ENCODE measurements at places on chromosomes 2 and 18.

GRCh38 chr2:95122197-95122551 lies 566 bp upstream of the MRPS5 start:
- DNase-seq = peak; percentile 3

DNA sequence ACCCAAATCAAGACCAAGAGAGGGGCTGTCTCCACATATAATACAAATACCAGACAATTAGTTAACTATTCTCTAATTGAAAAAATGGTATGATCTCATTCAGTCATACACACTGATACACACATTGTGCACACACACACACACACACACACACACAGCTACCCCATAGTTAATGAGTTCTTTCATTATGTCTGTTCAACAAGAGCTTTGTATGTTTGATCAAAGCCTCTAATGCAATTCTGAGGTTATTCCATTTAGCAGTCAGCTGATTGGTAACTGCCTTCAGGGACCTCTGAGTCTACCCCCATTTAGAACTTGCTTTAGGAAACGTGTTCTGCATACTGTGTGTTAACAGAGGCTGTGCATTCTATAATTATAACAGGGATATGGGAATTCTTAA lies 741.4 kb upstream of the LRRTM4 start:
- DNase-seq = no peak

DNA sequence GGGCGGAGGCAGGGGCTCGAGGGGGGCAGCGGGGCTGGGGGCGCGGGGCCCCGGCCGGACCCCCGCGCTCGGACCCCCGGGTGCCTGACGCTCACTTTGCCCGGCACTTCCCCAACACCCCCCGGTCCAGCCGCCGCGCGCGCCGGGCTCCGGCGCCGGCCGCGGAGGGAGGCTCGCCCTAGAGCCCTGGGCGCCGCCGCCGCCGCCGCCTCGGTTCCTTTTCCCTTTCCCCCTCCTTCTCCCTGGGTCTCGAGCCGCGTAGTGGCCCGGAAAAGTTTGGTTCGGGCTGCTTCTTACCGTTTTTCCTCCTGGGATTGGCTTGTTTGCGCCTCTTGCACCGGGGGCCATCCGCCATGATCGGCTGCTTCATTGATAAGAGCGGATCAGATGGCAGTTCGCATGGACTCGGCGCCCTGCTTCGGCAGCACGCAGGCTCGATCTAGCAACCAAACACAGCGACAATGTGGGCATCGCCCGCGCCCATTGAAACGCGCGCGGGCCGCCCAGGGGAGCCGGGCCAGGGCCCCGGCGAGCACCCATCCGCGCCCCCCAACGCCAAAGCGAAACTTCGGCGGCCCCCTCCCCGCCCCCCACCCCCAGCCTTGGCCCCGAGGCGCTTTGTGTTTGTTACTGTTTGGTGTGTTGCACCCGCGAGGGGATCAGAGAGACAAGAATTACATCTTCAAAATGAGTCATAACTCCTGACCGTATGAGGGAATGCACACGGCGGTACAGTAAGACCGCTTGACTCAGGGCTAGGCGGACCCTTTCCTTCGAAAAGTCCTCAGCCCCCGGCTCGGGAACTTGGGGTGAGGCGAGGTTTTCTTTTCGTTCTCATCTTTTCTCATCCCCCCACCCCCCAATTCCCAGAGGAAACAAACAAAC lies 2.7 kb downstream of the ZEB2 start:
- no peak for DNase-seq

- no peak for DNase-seq
These were observed 812 bp downstream of the SOWAHC start for GRCh38 chr2:109614715-109615636.

GRCh38 chr2:166106431-166107015 lies 21.3 kb downstream of the SCN1A start:
- no peak for DNase-seq

- peak; percentile 10 for DNase-seq
These were observed 169.2 kb downstream of the CDH20 start for GRCh38 chr18:61502472-61502871.

GRCh38 chr2:20563833-20564232 lies 87.1 kb downstream of the HS1BP3 start:
- DNase-seq = no peak

GRCh38 chr18:36947820-36948348 lies 119.0 kb downstream of the KIAA1328 start:
- no peak for DNase-seq

DNA sequence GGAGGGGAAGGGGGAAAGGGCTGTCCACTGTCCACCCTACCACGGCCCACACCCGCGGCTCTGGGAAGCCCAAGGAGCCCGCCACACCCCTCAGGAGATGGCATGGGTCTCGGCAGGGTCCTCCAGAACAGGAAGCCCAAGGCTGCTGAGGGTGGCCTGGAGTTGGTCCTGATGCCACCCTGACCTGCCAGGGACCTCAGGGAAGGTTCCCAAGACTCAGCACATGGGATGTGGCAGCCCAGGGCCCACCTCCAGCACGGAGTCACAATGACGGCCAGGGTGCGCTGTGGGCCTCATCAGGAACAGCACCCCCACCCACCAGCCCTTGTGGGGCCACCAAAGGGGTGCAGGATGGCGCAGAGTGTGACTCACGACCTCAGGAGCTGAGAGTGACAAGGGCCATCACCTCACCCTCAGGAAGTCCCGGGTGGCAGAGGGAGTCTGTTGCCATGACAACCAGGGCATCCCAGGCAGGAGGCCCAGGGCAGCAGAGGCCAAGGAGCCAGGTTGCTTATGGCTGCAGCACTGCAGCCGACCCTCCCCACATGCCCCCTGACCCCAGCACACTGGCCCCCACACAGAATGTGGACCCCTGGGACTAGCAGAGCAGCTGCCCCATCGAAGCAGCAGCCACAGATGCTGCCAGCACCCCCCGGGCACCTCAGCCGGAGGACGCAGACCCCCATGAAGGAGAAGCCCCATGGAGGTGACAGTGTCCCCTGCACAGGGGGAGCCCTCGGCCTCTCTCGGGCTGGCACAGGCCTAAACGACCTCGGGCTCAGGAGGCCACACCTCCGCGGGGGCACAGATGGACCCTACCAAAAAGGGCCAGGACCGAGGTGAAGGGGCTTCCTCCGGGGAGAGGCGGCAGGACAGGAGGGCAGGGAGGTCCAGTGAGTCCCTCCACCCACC lies 34.3 kb downstream of the KIF1A start:
- no peak for DNase-seq
